ENCODE measurements at places on chromosomes 11 and 22. TPM values are rescaled to one million over a fixed set of nuclear protein-coding genes. Genes with fewer than 3 reads are reported as not detected.

GRCh38 chr11:63998558-63999348 lies 12.5 kb downstream of the OTUB1 start:
- peak; percentile 69 for DNase-seq

TCF20 gene
- 46.1 TPM for total RNA-seq

DNA sequence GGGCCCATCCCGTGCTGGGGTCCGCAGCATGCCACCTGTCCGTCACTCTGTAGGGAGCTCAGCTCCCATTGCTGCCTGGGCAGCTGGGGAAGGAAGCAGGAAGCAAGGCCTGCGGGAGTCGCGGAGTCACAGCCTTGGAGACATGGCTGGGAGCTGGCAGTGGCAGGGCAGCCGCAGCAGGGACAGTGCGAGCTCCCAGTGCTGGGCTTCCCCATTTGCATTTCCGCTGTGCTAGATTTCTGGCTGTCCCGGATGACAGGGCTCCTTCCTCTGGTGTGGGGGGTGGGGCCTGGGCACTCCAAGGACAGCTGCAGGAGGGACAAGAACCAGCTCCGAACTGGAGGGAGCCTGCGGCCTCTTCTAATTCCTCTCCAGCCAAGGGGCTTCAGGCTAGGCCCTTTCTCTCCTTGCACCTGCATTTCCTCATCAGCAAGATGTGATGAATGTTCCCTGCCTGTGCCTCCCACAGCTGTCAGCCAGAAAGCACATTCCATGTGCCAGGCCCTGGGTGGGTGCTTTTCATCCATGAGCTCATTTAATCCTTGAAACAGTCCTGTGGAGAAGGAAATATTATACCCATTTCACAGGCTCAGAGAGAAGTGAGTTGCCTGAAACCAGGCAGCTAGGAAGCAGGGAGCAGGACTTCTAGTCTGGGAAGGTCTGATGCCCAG lies 48.0 kb downstream of the MYO7A start:
- DNase-seq: no peak

GRCh38 chr22:50271519-50271970 lies 1.4 kb upstream of the MAPK11 start:
- no peak for DNase-seq

DNA sequence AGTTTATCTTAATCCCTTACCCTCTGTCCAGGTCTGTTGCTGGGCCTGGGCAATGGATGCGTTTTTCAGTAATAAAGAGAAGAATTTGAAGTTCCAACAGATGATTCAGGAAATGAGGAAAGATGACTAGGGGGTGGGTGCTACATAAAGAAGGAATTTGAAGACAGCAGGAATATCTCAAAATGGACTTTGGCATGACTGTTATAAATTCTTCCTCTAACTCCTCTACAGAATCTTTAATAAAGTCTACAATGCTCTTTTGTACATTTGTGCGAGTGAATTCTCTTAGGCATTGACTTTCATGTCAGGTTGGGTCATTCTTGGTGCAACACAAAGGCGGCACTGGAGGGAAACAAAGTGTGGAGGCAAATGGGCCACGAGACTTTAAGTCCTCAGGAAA lies 35.1 kb upstream of the PRSS23 start:
- DNase-seq: no peak

GRCh38 chr22:48423481-48423911 lies 1404.2 kb downstream of the BRD1 start:
- no peak for DNase-seq

RRAS2 gene
- 23.4 TPM for total RNA-seq

- no peak for DNase-seq
Observed at GRCh38 chr11:36403661-36404060, 106.4 kb downstream of the TRAF6 start.

- DNase-seq: no peak
Observed at GRCh38 chr22:36097880-36098279, 62.7 kb downstream of the APOL3 start.

GRCh38 chr11:72221386-72222075 lies 3.0 kb upstream of the INPPL1 start:
- DNase-seq: no peak

GRCh38 chr11:69447786-69448185 lies 33.7 kb upstream of the LINC01488 start:
- no peak for DNase-seq

GRCh38 chr11:13861411-13861810 lies 101.1 kb upstream of the SPON1 start:
- no peak for DNase-seq

- DNase-seq: no peak
Observed at GRCh38 chr11:113105592-113105991, 144.4 kb downstream of the NCAM1 start.

MMP12 gene
- total RNA-seq: 0.22 TPM

- DNase-seq: no peak
Observed at GRCh38 chr11:123057661-123058305, 4.2 kb downstream of the HSPA8 start.

KLHDC7B gene
- total RNA-seq: 0.13 TPM

GRCh38 chr11:46684367-46684766 lies 16.1 kb downstream of the ARHGAP1 start:
- no peak for DNase-seq

DNA sequence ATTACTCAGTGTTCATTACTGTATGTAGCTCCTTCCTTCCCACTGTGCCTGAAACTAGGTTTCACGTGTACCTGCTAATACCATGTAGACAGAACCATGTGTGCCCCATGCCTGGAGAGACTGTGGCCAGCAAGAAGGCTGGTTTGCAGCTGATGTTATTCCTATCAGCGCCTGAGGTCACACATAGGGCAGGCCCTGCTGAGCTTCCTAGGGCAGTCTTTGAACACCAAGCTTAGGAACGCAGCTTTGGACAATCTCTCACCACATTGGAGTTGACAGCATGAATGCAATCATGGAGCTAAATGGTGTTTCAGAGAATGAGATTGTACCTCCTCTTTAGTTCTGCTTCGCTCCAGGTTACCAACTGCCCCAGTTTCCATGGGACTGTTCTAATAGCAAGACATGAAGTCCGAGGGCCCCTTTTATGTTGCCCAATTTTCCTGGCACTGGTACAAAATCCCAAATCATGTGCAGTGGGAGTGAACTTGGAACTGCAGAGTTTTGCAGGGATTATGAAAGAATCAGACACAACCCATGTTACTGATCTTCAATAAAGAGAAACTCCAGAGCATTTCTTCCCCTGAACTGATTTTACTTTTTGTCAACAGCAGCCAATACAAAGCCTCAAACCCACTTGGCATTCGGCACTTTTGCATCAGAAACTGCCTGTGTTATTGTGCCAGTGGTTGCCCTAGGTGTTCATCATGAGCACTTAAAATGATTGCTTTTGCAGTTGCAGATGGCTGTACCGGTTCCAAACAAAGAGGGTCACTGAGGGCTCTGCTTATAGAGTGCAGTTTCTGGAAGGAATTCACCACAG lies 154.2 kb upstream of the TTC12 start:
- no peak for DNase-seq

GRCh38 chr11:79055856-79056631 lies 384.8 kb downstream of the TENM4 start:
- no peak for DNase-seq

ALG12 gene
- total RNA-seq: 13.6 TPM

FAM111B gene
- 0.89 TPM for total RNA-seq

TMEM135 gene
- total RNA-seq: 35.7 TPM

GRCh38 chr11:128575961-128576350 lies 11.4 kb downstream of the ETS1 start:
- DNase-seq: no peak

DNA sequence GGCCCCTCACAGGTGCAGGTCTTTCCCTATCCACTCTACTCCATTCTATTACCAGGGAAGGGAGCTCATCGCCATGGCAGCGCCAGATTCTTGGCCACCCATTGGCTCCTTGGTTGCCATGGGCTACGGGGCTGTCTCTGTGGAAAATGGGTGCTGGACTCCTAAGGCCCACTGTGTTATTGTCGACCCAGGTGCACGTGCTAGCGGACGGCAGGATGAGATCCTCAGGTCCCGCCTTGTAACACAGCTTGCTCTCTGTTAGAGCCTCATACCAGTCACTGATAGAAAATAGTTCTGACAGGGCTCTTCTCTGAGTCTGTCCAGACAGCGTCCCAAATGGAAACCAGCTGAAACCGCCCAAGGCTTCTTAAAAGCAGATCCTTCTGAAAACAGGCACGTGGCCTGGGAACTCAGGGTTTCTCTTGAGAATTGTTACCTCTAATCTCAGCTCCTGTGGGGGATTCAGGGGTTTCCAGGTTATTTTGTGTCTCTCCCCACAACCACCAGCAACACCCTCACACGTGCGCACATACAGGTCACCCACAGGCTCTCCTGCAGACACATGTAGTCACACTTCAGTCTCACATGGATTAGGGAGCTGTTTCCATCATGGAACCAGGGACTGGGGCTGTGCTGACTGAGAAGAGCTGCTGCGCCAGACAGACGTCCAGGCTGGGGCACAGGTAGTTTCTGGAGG lies 1.5 kb downstream of the TUB start:
- no peak for DNase-seq

- DNase-seq: no peak
Observed at GRCh38 chr11:64292460-64293254, 1.6 kb downstream of the KCNK4 start.

- DNase-seq: no peak
Observed at GRCh38 chr11:8297781-8298440, 34.2 kb upstream of the LMO1 start.

GRCh38 chr11:15905366-15906104 lies 450.8 kb downstream of the SOX6 start:
- DNase-seq: peak; percentile 63

DNA sequence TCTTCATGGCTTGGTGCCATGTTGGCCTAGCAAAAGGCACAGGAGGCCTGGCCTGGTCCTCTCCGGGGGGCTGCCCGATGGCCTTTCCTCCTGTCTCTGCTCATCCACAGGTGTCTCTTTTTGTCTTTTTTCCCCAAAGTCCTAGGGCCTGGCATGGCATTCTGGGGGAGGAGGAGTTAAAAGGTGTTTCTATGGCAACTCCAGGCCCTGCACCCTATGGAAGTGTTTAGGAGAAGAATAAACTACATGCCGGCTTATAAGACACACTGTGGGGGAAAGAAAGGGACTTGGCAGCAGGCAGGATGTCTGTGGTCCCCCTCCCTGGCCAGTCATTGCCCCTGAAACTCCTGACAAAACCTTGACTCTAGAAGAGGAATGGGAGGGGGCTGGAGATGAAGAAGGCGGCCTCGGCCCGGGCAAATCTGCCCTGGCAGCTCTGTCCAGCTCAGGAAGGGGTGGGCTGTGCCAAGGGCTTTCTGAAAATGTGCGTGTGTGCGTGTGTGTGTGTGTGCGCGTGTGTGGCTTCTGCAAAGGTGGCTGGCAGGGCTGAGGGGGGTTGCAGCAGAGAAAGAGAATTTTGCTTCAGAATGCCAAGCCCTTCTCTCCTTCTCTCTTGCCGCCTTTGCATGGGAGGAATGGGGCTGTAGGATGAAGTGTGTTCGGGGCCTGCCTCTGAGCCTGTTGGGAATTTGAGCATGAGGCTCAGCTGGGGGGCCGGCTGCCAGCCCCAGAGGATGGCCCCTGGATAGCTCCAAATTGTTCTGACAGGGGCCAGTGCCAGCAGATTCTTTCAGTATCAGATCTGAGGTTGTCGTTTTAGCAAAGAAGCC lies 3.2 kb downstream of the TIMP3 start:
- no peak for DNase-seq

GRCh38 chr11:72238040-72238450 lies 5.9 kb downstream of the PHOX2A start:
- DNase-seq: no peak

DNA sequence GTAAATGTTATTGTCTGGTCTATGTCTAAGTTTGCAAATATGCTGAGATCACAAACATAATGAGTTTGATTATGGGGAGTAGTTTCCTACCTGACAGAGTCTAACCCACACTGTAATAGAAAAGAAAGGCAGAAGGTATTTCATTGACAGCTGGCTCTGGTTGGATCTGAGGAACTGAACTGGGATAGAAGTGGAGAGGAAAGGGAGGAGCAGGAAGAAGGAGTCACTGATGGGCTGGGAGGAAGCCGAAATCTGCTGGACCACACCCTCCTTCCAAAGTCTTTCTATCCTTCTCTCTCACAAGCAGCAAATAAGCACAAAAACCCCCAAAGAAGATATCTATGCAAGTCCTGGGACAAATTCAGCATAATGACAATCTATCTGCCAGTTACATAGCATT lies 11.7 kb downstream of the BLID start:
- no peak for DNase-seq

DNA sequence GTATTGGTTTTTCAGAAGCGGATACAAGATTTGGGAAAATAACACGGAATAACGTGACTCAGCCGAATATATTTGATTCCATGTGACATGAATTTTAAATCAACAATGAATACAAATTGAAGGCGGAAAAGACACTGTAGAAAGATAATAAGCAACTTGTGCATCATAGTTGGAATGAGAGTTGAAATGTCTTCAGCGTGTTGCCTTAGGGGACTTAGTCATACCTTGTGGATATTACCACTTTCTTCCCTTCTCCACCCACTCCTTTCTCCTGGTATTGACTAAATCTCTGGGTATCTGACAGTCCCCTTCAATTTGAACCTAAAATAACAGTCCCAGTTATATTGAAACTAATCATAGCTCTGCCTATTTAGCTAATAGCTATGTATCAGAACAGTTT lies 2373.1 kb upstream of the RAG2 start:
- no peak for DNase-seq

GRCh38 chr11:120068114-120068573 lies 69.8 kb downstream of the TRIM29 start:
- no peak for DNase-seq

MMP10 gene
- total RNA-seq: not detected

FBXO7 gene
- total RNA-seq: 109 TPM

- DNase-seq: no peak
Observed at GRCh38 chr11:59137190-59137589, 5.5 kb upstream of the FAM111A start.
